ENCODE measurements at places on chromosomes 12 and 14.

DNA sequence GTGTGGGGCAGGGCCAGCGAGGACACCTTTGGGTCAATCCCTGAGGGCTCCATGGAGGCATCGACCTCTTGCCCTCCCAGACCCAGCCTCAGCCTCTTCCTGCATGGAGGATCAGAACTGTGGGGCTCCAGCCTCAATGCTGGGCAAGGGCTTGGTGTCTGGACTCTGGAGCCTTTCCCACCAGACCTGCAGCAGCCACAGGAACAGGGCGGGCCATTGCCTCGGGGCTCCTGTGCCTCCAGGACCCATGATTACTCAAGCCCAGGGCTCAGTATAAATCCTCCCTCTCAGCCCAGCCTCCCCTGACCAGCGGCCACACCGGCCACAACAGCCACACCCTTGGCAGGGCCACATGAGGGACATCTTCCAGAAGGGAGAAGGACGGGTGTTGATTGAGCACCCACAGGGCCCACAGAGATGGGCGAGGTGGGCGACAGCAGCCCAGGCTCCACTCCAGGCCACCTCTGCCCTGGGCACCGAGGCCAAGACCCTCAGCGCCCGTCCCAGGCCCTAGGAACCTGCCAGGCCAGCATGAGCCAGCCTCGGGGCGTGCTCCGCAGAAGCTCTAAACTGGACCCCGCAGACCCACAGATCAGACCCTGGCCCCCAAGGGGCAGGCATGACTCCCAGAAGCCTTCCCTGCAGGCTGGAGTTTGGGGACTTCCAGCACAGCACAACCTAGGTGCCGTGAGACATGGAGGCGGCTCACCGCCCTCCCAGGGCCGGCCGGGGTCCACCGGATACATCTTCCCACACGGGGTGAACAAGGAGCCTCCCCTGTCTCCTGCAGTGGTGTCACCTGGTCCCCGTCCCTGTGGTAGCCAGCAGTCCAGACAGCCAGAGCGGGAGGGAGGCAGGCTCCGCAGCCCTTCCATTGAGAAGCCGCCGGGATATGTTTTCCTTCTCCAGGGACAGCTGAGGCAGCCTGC lies 25.1 kb downstream of the NCOR2 start:
- DNase-seq: no peak

GRCh38 chr14:75568791-75569190 lies 9.6 kb upstream of the FLVCR2 start:
- no peak for DNase-seq

- no peak for DNase-seq
Observed at GRCh38 chr14:76784266-76784874, 23.1 kb downstream of the VASH1 start.

DNA sequence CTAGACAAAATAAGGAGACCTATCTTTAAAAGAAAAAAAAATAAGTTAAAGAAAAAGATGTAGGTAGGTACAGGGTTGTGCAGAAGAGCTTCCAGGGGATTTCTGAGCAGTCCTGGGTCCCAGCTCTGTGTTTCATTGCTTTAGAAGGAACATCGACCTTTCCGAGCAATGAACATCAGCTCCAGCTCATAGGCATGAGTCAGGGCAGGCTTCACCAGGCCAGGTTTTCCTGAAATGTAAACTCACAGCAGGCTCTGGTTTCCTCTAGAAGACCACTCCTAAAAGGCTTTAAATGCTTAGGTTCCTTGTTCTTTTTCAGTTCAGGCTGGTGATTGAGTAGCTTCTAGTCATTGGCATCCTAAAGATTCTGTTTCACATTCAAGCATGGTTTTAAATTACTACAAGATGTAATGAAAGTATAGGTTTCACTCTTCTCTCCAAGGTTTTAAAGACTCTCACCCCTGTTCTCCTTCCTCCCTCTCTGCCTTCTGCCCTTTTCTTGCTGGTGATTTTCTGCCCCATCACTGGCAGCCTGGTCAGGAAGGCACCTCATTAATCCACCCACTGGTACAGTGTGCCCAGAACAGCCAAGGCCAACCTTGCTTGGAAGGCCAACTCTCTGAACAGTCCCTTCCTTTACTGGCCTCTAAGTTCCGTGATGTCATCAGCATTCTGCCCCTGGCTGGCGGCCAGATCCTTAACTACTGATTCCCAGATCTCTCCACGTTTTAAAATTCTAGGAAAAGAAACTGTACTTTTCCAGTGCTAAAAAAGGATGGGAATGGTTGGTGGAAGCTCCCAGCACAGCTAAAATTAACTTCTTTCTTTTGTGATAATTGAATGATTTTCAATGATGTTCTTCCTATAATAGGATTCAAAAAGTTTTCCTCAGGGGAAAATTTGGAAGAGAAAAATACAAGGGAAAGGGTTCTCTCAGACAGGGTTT lies 109.4 kb upstream of the HIF1A start:
- peak; percentile 61 for DNase-seq

DNA sequence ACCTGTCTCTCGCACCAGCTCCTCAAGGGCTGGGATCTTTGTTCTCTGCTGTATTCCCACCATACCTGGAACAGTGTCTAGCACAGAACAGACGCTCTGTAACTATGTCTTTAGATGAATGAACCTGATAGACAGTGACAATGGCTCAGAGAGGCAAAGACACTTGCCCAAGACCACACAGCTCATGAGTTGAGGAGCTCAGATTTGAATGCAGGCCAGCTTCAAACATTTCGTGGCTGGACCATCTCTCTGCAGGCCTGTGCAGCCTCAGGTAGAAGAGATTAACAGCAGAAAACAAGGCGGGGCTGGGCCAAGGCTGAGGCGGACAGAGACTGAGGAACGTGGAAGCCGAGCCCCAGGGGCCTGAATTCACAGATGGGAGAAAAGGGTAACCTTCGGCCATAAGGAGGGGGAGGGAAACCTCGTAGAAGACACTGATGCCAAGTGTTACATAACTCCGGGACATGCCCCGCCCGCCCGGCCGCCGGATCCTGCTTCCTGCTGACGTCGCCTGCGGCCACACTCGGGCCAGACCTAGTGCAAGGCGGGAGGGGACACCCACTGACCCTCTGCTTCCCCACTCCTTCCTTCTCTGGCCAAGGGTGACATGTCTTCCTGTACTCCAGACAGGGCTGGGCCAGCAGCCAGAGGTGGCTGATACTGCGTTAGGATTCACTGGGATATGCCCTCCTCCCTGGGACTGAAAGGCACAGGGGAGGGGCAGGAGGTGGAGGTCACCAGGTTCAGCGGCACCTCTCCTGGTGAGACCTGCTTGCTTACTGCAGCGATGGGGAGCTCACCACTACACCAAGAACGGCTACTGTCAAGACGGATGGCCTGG lies 86.8 kb downstream of the RFLNA start:
- DNase-seq: peak; percentile 95

- DNase-seq: no peak
Observed at GRCh38 chr12:119870457-119870856, 6.7 kb downstream of the CIT start.

DNA sequence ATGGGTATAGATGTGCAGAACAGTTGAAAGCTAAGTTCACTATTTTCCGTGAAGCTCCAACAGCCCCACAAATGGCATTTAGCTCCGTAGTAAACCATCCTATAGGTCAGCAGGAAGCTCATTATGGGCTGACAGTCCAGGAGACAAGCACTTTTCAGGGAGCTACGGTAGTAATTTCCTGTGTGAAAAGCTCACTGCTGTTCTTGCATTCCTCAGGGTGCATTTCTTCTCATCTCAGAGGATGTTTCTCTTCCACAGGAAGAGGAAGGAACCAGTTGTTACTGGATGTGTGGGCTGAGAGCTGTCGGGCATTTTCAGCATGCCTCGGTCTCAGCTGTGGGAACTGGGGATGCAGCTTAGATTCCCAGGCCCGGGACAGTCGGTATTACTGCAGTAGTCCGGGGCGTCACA lies 72.8 kb downstream of the GALNT4 start:
- DNase-seq: no peak

DNA sequence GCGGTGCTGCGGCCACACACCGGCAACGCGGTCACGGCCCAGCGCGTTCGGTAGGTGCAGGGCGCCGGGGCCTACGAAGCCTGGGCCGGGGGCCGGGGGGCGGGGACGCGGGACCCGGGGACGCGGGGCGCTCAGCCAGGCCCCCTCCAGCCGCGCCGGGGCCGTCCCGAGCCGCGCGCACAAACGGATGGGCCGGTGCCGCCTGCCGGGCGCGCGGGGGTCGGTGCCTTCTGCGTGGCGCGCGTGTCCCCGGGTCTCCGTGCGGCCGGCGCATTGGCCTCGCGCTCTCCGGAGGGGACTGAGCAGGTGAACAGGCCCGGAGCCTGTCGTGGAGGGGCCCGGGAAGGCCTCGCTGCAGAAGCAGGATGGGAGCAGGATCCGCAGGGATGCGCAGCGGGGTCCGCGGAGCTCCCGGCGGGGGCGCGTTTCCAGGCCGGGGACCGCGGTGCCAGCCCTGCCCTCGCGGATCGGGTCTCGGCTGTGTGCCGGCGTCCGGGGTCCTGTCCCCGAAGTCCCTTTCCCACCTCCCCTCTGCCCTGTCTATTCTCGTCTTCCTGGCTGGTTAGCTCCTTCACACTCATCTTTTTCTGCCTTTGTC lies 421 bp downstream of the GLT1D1 start:
- DNase-seq: no peak
